SK-MEL-5 (cell line): ENCODE measurements at places on chromosomes 7 and 10. TPM values are rescaled to one million over a fixed set of nuclear protein-coding genes. Genes with fewer than 3 reads are reported as not detected.

GRCh38 chr10:76301950-76302349 is 870.5 kb downstream of the LRMDA start:
- DNase-seq, result peak; percentile 37

- DNase-seq, result no peak
These were observed 325.9 kb upstream of the SEMA3D start for GRCh38 chr7:85512790-85513189.

GRCh38 chr10:90412582-90412981 is 445.3 kb downstream of the HTR7 start:
- DNase-seq, result no peak

- DNase-seq, result no peak
These were observed 322.1 kb downstream of the DNAJB6 start for GRCh38 chr7:157658851-157659412.

DNA sequence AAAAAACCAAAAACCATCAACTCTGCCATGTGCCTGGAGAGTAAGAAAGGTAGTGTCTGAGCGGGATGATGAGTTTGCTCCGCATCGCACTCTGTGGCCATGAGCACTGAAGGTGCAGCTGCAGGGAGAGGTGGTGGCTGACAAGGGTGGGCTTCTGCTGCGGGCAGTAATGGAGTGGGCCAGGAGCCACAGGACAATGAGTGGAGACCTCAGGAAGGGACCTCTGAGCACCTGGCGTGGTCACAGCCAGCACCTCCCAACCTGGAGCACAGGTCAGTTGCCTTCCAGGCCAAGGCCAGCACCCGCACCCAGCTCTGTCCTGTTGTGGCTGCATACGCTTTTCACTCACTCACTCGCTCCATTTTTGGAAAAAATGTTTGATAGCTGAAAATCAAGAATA is 115.5 kb downstream of the ANKRD61 start:
- DNase-seq, result no peak

DNA sequence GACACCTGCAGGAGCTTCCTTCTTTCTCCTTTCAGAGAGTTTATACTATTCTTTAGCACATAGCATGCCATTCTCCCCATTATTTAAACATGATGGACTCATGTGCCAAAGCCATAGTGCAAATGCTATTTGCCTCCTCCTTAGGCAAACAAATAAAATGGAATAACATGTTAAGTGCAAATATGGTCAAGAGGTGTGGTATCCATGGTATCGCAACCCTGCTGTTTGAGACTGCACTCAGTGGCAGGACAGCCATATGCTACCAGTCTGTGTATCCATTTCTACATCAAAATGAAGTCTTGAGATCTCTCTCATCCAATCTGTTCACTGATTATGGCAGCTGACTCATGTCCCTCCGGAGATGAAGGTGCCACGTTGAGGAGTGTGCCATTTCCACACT is 22.8 kb downstream of the HEPACAM2 start:
- no peak for DNase-seq

GRCh38 chr7:135353832-135354231 is 120.2 kb downstream of the STRA8 start:
- no peak for DNase-seq

- peak; percentile 25 for DNase-seq
These were observed 151.0 kb upstream of the INSYN2A start for GRCh38 chr10:127347202-127347959.

DNA sequence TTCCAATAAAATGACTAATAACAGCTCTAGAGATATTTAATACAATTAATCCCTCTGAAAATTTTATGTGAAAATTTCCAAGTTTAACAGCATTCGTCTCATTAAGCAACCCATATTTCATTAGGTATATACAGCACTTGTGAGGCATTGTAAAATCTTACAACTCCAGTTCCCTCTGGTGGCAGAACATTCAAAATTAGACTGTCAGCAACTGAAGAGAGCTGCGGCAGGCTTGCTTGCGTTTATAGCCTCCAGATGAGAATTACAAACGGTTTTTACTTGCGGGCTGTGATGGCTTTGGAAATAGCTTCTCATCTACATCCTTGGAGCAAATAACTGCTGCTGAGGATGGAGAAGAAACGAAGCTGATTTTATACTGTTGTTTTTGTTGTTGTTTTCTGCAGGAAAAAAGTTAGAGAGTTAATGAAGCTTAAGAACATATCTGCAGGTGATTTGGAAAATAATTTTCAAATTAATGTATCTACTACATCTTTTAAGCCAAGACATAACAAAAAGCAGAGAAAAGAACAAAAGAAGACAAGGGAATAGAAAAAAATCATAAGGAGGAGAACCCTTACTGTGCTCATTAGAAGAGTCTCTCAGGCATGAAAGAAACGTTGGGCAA is 171.3 kb downstream of the MAGI2 start:
- peak; percentile 66 for DNase-seq

- DNase-seq, result no peak
These were observed 90.6 kb upstream of the OIT3 start for GRCh38 chr10:72802763-72803505.

- DNase-seq, result no peak
These were observed 18.8 kb upstream of the GARS1 start for GRCh38 chr7:30575910-30576309.

DNA sequence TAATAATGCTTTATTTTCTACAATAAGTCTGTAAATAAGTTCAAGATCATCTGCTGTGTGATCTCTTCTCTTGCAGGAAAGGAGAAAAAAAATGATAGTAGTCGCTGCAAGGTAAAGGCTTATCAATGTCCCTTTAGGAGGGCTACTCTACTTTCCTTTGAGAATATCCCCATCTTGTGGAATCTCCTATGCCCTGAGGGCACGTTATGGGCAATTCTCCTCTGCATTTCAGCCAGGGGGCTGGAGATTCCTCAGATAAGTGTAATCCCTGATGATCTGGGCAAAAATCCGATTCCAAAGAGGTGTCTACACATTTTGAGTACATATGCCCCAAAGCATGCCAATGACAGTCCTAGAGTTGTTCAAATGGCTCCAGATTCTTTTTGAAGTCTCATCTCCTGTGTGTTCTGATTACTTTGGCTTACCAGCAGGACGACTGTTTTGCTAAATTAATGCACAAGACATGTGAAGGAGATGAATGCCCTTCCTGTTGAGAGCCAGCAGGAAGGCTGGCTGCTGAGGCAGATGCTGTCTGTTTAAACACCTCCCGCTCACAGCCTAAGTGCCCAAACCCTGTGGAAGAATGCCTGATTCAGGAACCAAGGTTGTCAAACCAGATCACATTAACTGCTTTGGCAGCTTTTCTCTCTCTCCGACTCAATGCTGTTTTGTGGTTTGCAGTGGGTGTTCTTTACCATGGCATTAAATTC is 171.2 kb upstream of the COL1A2 start:
- peak; percentile 98 for DNase-seq

- DNase-seq, result peak; percentile 50
These were observed 107.1 kb downstream of the ABLIM1 start for GRCh38 chr10:114550756-114551635.

DNA sequence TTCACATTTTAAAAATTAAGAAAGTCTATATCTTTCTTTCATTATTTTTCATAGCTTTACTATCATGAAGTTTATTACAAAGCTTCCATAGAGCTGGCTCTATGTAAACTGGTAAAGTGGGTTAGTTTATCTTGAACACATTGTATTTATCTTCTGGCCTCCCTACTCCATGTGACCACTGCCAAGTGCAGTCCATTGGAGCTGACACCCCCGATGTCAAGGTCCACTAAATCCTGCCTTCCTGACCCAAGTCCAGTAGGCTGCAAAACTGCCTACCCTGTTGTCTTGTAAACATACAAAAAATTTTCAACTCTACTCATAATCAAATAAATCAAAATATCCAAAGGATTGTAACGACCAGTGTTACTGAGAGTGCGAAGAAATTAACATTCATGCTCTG is 10.2 kb downstream of the DNAJC12 start:
- no peak for DNase-seq

DNA sequence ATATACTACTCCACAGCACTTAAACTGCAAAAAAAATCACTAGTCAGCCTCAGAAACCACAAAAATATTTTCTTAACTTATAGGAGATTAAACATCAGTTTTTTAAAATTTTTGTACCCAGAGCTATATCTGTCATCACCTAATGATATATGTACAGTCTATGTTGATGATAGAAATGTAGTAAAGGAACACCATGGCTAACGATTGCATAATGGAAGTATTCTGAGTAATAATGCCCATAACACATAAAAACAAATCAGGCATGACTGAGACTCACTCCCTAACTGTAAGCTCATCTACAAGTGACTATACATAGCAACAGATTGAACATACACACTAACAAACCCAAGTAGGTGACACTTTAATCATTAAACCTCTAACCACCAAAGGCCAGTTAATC is 51.3 kb downstream of the TSPAN12 start:
- DNase-seq, result no peak

- peak; percentile 34 for DNase-seq
These were observed 252.0 kb downstream of the SORCS3 start for GRCh38 chr10:104892879-104893617.

- DNase-seq, result peak; percentile 55
These were observed 7.8 kb downstream of the HTRA1 start for GRCh38 chr10:122468926-122469781.

DNA sequence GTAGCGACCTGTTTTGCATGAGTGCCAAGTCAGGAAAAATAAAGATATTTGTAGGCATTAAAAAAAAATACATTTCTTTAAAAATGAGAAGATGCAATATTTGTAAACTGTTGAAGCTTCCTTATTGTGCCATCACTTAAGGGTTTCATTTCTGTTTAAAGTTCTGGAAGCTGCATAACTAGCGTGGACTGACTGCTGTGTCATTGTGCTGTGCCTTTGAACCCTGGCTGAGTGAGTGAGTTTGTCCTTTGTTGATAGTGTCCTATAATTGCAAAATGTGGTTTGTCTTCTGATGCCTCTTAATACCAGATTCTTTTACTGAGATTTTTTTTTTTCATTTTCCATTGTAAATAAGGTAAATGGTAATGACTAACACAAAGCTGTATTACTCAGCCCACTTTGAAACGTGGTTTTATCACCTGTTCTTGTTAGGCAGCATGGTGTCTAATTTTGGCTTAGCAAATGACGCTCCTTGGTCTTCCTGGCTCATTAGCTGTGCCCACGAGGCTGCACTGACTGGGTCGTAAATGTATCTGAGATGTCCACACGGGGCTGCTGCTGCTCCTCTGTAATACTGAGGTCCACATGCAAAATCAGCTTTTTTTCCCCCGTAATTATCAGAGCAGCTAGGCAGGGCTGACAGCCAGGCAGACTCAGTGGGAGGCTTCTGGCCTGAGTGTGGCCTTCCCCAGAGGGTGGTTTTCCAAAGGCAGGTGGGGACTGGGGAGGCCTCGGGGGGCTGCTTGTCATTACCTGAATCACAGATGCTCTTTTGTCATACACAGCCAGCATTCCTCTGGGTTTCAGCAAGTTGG is 14.8 kb downstream of the ZSCAN25 start:
- peak; percentile 59 for DNase-seq

GRCh38 chr10:86691333-86692022 is 23.2 kb downstream of the LDB3 start:
- no peak for DNase-seq

DNA sequence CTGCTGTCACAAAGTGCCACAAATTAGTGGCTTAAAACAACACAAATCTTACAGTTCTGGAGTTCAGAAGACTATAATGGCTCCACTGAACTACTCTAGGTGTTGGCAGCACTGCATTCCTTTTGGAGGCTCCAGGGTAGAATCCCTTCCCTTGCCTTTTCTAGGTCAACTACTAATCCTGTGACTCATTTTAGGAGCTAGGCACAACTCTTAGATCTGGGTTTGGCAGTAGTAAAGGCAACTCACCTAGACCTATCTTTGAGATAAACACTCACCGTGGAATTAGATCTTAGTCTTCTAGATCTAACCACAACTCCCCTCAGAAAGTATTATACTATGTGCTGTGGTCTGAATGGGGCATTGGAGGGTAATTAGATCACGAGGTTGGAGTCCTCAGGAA is 60.4 kb downstream of the ANKIB1 start:
- DNase-seq, result no peak

GRCh38 chr10:78079411-78079810 is 45.7 kb downstream of the RPS24 start:
- no peak for DNase-seq

- no peak for DNase-seq
These were observed 658 bp downstream of the CYP2E1 start for GRCh38 chr10:133527771-133528271.

DNA sequence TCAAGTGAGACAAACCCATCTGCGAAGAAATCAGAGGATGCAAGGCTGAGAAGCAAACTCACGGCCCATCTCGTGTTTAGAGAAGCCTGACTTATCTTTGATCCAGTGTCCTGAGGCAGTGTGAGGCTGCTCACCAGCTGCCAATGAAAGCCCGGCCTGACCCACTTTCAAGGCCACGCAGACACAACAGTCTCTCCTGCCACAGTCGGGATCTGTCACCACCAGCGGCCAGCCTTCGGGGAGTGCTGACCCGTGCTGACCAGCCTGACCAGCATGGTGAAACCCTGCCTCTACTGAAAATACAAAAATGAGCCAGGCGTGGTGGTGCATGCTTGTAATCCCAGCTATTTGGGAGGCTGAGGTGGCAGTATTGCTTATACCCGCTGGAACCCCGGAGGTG is 7.4 kb upstream of the DNAJB6 start:
- no peak for DNase-seq

DNA sequence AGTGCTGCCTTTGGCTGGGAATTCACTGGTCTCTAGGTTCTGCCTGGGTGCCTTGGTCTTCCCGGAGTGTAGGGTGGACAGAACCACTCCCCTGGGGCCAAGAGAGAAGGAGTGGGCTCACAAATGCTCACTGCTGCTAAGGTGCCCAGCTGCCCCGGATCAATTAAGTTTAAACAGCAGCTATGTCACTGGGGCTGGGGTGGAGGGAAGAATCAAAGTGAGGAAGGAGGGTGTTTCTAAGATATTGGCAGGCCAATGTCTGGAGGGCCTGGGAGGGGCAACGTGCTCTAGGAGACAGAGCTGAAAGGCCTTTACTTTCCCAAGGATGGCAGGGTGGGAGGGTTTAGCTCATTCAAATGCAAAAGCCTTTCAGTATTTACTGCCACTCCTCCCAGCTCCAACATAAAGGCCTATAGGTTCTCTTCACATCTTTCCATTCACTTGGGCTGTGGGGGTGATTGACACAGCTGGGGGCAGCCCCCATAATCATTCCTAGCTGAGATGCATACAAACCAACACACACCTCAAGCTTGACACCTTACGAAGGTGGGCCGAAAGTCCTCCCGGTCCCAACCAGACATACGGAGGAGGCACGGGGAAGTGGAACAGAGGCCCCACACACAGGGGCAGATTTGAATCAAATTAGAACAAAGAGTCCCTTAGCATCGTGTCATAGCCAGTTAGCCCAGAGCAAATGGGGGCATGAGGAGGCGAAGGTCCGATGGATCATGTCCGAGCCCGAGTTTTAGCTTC is 108.0 kb upstream of the EFCAB10 start:
- no peak for DNase-seq

Gene ADGRA1
- not detected in 2 replicates for total RNA-seq

Gene TFR2
- 0.29 and 1.6 TPM in 2 replicates for total RNA-seq

Gene NPSR1
- not detected in 2 replicates for total RNA-seq

Gene ZNF438
- 4.6 and 5.7 TPM in 2 replicates for total RNA-seq

Gene TMEM196
- not detected in 2 replicates for total RNA-seq

Gene DDX56
- 131 and 138 TPM in 2 replicates for total RNA-seq

Gene POLR3A
- total RNA-seq, result 8.7 and 9.3 TPM in 2 replicates

Gene TMEM229A
- total RNA-seq, result 0.88 and 1.5 TPM in 2 replicates

Gene GCK
- not detected in 2 replicates for total RNA-seq

Gene SYT15
- total RNA-seq, result not detected in 2 replicates

Gene TNS3
- total RNA-seq, result 61.7 and 63.4 TPM in 2 replicates

Gene PDK4
- 304 and 331 TPM in 2 replicates for total RNA-seq

Gene RNF148
- 0.59 and 0.61 TPM in 2 replicates for total RNA-seq

Gene TDRD1
- total RNA-seq, result not detected in 2 replicates

Gene WIPF3
- 3.6 and 4.1 TPM in 2 replicates for total RNA-seq

Gene ZNF746
- 18.3 and 19.8 TPM in 2 replicates for total RNA-seq

Gene GPR26
- 0.03 TPM in 1 of 2 replicates, not detected in the other for total RNA-seq

Gene MCM7
- total RNA-seq, result 163 and 176 TPM in 2 replicates

Gene INA
- 0.37 and 0.56 TPM in 2 replicates for total RNA-seq

Gene ADAP1
- 4.4 and 5.5 TPM in 2 replicates for total RNA-seq

Gene CDHR1
- total RNA-seq, result not detected in 2 replicates
